ENCODE measurements at places on chromosomes 12 and 14.

DNA sequence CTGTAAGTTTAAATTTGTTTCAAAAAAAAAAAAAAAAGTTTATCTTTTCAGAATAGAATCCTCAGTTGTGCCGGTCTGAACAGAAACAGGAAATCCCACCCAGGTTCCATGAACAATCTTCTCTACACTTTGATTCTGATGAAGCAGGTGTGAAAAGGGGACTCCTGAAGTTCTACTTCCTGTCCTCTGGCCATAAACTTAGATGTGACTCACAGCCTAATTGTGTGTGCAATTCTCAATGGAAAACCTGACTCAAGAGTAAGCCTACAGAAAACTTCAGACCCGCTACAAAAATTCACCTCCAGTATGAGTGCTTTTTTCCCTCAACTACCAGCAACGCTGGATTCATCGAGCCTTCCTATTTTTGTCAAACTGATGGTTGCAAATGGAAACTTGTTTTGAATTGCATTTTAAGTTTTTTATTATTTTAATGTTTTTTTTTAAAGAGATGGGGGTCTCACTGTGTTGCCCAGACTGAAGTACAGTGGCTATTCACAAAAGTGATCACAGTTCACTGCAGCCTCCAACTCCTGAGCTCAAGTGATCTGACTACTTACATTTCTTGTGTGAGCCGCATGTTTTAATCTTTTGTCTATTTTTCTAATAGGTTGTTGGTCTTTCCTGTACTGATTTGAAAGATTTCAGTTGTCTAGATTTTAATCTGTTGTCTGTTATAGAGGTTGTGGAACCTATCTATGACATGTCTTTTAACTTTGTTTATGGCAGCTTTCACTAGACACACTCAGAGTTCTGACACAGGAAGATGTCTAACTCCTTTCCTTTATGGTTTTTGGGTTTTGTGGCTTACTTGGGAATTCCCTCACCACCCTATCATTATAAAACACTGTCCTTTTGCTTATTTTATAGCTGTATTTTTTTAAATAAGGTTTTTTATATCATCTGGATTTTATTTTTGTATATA is 37.6 kb downstream of the ATG14 start:
- DNase-seq = no peak

GRCh38 chr12:66627988-66628317 is 50.9 kb downstream of the GRIP1 start:
- DNase-seq = no peak

DNA sequence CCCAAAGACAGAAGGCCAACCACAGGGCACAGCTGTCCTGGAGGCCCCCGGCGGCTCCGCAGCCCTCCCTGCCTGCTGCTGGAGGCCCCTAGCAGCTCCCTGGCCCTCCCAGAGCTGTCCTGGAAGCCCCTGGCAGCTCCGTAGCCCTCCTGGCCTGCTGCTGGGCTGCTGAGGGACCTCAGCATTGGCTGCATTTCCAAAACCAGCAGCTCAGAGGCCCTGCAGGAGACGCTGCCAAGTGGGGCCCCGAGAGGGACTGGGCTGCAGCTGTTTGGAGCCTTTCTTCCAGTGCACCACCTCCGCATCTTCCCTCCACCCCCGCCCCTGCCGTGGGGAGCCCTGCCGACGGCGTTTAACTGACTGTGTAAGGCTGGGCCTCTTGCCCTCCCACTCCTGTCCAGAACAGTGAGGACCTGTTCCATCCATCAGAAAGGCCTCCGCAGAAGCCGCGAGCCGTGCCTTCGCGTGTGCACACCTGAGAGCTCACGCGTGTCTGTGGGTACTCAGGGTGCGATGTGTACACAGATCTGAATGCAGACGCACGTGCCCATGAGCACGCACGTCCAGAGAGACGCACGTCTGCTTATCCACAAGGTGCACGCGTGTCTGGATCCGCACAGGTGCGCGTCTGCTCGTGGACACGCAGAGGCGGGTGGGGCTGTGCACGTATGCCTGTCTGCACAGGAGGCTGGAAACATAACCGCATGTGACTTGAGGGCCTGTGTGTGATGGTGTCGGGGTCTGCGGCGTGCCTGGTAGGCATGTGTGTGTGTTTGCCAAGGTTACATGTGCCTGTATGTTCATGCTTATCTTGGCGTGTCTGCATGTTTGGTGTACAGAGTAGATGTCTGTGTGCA is 57.0 kb upstream of the FBRSL1 start:
- no peak for DNase-seq

DNA sequence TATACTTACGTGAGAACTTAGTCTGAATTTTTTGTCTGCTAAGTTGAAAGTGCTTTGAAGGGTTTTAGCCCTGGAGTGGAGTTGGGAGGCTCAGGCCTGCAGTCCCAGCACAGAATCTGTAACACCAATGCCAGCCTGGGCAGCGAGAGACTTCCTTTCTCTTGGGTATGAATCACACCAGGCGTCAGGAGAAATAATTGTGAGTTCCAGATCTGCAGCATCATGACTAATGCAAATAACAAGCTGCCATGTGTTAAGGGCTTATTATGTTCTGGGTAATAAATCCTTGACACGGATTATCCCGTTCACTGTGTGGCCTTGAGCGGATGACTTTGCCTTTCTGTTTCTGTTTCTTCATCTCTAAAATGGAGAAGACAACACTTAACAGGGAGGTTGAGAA is 70.6 kb downstream of the B4GALNT3 start:
- DNase-seq = no peak

- no peak for DNase-seq
Measured at GRCh38 chr12:121812320-121812871, 8.6 kb downstream of the SETD1B start.

- no peak for DNase-seq
Measured at GRCh38 chr12:19003141-19003540, 126.4 kb upstream of the PLEKHA5 start.
